ENCODE measurements at places on chromosomes 6 and 20. TPM values are rescaled to one million over a fixed set of nuclear protein-coding genes. Genes with fewer than 3 reads are reported as not detected.
A peak's percentile ranks its signal among the peaks of the same experiment; 100 is the strongest.

SNAP25 gene
- not detected for total RNA-seq

NRN1 gene
- 69.0 TPM for total RNA-seq

PTPRK gene
- total RNA-seq: 23.4 TPM

TSBP1 gene
- total RNA-seq: not detected

GRCh38 chr6:37965964-37966676 lies 146.6 kb downstream of the ZFAND3 start:
- DNase-seq: no peak

- no peak for DNase-seq
Measured at GRCh38 chr6:111456208-111456607, 26.8 kb downstream of the REV3L start.

DNA sequence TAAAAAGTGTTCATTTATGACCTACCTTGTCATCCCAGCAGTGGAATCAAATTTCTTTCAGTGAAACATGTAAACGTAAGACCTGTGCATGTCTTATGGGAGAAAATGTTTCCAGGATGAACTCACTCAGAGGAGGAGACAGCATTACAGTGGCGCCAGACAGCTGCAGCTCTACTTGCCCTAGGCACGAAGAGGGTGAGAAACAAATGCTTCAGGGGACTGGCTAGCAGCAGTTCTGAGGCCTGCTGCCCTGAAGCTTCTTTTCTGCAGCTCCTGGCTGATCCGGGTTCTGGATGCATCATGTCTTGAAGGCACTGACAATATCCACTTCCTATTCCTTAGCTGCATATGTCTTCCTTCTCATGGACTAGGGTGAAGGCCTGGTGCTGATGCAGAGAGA lies 120.2 kb downstream of the QRSL1 start:
- DNase-seq: no peak

DNA sequence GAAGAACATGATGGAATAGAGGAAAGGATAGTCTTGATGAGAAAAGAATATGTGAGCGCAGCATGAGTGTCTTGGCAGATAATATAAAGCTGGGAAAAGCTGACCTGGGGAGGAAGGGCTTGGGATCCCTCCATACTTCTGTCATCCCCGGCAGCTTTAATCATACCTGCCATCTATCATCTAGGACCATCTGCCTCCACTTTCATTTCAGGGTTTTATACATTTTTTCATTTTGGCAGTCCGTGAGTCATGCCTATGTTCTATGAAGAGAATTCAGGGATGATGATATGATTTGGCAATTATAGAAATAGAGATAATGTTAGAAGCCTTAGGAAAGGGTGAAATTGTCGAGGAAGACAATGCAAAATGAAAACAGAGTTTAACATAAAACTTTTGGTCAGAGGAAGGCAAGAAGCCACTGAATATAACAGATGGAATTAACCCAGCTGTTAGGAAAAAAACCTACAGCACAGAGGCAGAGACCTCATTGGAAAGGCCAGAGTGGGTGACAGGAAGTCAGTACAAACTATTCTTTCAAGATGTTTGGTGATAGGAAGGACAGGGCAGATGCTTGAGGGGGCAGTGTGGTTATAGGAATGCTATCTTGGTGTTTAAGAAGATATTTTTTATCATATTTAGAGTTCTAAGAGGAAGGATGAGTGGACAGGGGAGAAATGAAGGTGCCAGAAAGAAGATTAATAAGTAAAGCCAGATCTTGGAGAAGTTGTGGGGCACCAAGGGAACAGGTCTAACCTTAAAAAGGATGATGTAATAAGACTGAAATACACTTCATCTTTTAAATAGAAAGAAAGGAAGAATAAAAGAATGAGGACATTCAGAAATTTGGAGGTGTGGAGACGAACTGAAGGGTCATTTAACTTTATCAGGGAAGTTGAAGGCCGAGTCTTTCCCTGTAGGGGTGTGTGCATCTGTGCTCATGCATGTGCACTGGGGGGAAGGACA lies 37.8 kb downstream of the MARCKS start:
- DNase-seq: no peak

DNA sequence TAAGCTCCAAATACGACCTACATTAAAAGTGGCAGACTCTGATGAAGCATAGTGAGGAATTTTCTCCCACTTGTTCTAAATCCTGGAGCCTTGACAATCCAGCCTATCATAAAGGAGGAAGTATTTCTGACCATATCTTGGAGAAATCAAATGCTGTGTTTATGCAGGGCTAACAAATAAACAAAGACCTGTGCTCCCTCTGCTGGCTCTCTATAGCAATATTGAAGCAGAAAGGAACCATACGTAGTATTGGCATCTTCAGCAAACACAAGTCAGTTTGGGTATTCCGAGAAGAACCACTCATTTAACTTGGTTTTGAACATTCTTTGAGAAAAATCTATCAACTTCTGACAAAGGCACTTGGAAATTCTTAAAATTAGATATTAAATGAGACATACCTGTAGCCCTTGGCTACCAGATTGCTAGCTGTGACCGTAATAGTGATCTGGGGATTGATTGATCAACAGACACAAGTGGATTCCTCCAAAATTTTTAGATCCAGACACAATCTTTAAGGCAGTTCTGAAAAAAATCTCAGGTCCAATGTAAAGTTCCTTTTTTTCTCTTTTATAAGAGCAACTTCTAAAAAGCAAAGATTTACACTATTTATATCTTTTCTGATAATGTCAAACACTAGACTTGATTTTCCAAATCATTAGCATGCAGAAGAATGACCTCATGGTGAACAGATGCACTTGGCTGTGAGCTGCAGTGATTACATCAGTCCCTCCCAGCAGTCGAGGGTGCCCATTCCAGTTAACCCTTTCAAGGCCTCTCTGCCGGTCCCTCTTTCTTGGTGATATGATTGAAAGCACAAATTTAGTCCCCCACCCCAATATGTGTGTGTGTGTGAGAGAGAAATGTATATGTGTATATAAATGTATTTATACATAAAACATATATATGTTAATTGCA lies 40.2 kb downstream of the INSM1 start:
- no peak for DNase-seq

- no peak for DNase-seq
Measured at GRCh38 chr20:25125636-25126035, 43.7 kb upstream of the VSX1 start.

DNA sequence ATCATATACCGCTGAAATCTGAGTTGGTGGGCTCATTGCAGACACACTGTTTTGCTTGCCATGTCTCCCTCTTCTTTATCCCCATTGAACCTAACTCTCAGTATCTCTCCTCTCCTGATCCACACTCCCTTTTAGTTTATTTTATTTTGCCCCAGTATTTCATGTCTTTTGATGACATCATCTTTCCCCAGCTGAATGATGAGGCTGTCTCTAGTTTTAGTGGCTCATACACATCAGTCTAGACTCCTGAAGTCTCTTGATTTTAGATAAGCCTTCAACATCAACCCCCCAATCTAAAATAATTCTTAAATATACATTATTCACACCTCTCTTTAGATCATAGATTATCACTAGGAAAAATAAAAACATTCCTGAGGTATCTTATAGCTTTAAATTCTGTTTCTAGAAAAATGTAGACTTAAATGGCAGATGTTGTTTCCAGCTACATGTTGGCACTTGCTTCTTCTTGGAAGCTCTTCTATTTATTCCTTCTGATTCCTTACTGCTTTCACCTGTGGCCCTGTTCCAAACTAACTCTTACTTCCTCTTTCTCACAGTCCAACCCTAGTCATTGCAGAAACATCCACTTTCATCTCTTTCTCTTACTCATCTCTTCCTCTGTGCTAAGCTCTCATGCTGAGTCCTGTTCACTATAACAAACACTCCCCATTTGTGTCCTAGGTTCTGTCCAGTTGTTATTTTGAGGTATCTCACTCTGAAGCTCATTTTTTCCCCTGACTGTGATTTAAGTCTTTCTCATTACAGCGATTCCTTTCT lies 191.9 kb upstream of the SLC35B3 start:
- DNase-seq: no peak

DNA sequence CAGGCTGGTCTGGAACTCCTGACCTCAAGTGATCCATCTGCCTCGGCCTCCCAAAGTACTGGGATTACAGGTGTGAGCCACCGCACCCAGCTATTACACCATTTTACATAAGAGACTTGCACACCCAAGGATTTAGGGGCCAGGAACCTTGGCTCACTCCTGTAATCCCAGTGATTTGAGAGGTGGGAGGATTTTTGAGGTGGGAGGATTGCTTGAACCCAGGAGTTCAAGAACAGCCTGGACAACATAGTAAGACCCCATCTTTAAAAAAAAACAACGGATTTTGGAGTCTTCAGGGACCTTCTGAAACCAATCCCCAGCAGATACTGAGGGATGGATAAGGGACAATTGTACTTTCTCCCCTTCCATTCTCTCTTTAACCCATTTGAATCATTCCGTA lies 55.3 kb upstream of the PIM1 start:
- DNase-seq: no peak

DNA sequence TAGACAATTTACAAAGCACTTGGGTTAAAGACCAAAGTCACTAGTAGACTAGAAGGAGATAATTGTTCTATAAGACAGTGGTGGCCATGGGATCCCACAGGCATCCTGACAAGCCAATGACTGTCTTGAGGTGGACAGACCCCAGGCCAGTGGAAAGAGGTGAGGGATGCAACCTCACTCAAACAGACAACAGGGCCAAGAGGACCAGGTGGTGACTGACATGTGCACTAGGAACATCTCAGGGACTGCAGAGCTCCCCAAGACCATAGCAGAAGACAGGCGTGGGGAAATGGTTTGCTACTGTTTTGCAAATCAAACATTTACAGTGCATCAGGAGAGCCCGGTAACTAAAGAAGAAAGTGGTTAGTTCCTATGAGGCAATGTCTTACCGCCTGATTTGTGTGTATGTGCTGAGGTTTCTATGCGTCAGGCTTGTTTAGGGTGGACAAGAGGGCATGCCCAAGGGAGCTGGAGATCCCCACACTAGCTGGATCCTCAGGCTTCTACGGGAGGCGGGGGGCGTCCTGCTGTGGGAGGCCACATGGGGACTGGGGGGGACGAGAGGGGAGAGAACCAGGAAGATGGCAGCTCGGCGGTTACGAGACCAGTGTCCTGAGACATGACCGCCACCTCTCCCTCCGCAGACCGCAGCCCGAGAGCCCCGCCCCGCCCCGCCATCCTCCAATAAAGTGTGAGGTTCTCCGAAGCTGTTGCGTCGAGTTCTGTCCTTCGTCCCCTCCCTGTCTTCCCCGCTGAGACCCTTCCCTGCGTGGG lies 623 bp upstream of the MRPS26 start:
- DNase-seq: peak; percentile 62

All from tibial nerve (tissue), 4 donors.